ENCODE measurements at places on chromosomes 3 and 15. TPM values are rescaled to one million over a fixed set of nuclear protein-coding genes. Genes with fewer than 3 reads are reported as not detected.

CBLB gene
- total RNA-seq: 47.7 TPM

ADCY5 gene
- 10.2 TPM for total RNA-seq

WDR49 gene
- 0.08 TPM for total RNA-seq

CFAP161 gene
- not detected for total RNA-seq

COL7A1 gene
- total RNA-seq: 5.2 TPM

GOLGA8M gene
- not detected for total RNA-seq

IL16 gene
- total RNA-seq: not detected

GUCA1C gene
- total RNA-seq: not detected

HAPLN3 gene
- 62.6 TPM for total RNA-seq

ZNF609 gene
- total RNA-seq: 34.2 TPM

SIAH2 gene
- 28.8 TPM for total RNA-seq

LMAN1L gene
- not detected for total RNA-seq

Measured in GM23338 (cell line).